ENCODE measurements at places on chromosomes 5 and 9. TPM values are rescaled to one million over a fixed set of nuclear protein-coding genes. Genes with fewer than 3 reads are reported as not detected.

The MSX2 gene
- 2.7 TPM for polyA plus RNA-seq

The ALDH1A1 gene
- 0.32 TPM for polyA plus RNA-seq

- DNase-seq = peak; percentile 76
Measured at GRCh38 chr5:150640311-150641005, at the start of gene SYNPO. TSS of gene SYNPO (plus strand) at chr5:150640660. CDS start at chr5:150648276, 7,616 bp downstream.

- DNase-seq = no peak
Measured at GRCh38 chr5:9667906-9668305, 37.8 kb upstream of the TAS2R1 start.

GRCh38 chr9:19145881-19146280 lies 18.6 kb upstream of the PLIN2 start:
- no peak for DNase-seq

DNA sequence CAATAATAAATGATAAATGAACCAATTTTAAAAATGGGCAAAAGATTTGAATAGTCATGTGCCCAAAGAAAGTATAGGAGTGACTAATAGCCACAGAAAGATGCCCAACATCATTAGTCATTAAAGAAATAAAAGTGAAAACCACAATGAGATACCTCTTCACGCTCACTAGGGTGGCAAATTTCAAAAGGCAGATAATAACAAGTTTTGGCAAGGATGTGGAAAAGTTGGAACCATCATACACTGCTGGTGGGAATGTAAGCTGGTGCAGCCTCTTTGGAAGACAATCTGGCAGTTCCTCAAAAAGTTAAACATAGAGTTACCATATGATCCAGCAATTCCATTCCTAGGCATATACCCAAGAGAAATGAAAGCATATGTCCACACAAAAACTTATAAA lies 1819.8 kb downstream of the MAT2B start:
- DNase-seq = no peak

DNA sequence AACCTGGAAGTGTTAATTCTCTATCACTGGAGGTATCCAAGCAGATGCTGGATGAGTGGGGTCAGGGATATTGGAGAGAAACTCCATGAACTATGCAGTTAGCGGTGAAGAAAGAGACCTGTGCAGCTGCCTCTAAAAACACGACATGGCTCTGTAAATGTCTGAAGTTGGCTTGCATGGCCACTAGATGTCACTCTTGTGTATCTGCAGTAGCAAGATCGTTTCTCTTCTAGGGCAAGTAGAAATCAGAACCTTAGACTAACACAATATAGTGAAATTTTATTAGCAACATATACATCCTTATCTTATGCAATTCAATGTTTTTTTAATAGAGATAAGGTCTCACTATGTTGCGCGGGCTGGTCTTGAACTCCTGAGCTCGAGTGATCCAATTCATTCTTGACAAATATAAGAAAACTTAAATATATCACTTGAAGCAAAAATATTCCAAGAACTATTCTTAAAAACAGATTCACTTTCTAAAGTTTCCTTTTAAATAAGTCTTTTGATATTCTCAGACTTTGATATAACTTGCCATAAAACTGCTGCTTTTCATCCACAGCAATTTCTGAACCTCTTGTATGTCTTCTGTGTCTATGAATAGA lies 2.9 kb downstream of the OR2S2 start:
- DNase-seq = peak; percentile 21

- DNase-seq = no peak
Measured at GRCh38 chr9:37337301-37337890, 85.1 kb upstream of the GRHPR start.
